ENCODE measurements at places on chromosomes 5 and 9. TPM values are rescaled to one million over a fixed set of nuclear protein-coding genes. Genes with fewer than 3 reads are reported as not detected.

DNA sequence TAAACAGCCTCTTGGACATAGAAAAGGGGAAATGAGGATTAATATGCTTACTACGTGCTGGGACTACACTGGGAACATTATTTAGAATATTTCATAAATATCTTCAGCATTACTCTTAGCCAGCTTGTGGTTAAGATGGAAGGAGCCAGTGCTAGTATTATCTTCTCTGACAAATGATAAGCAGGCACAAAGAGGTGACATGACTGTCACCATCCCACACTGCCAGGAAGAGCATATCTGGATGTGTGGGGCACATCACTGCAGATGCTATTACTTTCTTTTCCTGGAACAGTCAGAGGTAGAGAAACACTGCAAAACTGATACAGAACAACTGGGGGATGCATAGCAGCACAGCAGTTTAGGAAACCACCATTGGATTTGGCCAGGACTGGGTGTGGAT lies 281.0 kb upstream of the TNC start:
- no peak for DNase-seq

SEMA6A gene
- polyA plus RNA-seq = 0.29 TPM

- DNase-seq = no peak
Observed at GRCh38 chr9:123046406-123047195, 13.1 kb downstream of the GPR21 start.

- DNase-seq = no peak
Observed at GRCh38 chr9:98485706-98486105, 223.0 kb downstream of the GABBR2 start.

DNA sequence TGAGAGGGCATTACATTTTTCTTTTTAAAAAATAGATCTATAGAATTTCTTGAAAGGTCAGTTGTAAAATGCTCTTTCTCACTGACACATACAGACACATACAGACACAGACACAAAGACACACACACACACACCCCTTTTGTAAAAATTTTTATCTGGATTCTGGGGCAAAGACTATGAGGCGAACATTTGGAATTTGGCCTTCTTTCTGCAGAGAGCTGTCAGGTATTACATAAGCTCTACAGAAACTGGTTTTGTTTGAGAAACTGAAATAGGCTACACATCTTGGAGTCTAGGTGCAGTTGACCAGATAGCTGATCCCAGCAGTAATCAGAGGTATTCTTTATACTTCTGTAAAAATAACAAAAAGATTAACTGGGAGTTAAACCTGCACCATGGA lies 315.9 kb upstream of the RPS23 start:
- no peak for DNase-seq

DNA sequence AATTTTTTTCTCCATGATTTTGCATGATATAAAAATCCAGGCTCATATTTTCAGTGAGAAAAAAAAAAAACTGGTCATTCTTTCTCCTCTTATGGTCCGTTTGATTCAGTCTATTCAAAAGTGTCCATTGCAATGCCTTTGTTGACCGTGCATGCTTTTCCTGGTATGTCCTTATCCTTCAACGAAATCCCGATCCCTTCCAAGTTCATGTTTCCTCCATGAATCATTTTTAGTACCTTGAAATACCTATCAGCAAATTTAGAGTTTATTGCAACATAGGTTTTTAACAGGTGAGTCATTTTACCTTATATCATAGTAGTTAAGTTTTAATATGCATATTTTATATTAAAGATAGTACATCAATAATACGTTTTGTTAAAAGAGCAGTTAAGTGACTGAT lies 773.8 kb upstream of the CHD1 start:
- DNase-seq = no peak

IFNA1 gene
- polyA plus RNA-seq = not detected

DNA sequence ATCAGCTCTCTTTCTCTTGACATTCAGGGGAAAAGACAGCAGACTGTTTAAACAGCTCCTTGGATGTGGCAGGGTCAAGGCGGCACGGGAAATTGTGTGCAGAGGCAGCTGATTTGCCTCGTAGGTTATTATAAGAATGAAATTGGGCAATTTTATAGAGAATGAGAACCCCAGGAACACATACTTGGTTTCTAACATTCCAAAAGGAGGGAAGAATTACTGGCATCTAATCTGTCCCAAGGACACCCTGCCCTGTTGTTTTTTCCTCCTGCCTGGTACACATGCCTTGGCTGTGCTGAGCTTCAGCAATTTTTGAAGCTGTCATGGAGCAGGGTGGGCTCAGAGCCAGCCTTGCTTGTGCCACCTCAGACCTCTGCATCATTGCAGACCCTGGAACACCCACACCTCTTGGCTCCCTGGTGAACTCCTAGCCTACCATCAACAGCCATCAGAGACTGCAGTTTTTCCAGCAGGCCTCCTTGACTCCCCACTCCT lies 143.6 kb downstream of the BOD1 start:
- DNase-seq = no peak
